ENCODE measurements at places on chromosomes 1 and 21.

DNA sequence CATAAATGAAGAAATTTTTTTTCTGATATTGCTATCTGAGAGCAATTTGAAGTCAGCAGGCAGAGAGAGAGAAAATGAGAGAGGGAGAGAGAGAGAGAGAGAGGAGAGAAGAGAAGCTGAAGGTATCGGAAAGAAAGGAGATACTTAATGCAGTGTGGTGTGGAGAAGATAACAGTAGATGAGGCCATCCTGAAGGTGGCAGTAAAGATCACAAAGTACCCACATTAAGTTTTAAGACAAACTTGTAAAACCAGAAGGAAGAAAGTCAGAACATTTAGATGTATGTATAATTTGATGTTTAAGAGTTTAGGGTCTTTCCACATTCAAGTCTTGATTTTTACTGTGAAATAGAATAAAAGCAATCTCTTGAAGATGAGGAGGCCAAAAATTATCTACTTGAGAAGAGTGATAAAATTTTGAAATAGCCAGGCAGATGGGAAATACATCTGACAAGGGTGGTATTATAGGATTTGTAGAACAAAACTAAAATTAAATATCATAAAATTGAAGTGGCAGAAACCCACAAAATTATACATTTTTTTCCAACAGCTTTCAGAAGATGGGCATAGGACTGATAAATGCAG, 1753.4 kb downstream of the MRPL39 start:
- no peak for DNase-seq

- DNase-seq = no peak
Observed at GRCh38 chr1:237411621-237412020, 369.6 kb downstream of the RYR2 start.

DNA sequence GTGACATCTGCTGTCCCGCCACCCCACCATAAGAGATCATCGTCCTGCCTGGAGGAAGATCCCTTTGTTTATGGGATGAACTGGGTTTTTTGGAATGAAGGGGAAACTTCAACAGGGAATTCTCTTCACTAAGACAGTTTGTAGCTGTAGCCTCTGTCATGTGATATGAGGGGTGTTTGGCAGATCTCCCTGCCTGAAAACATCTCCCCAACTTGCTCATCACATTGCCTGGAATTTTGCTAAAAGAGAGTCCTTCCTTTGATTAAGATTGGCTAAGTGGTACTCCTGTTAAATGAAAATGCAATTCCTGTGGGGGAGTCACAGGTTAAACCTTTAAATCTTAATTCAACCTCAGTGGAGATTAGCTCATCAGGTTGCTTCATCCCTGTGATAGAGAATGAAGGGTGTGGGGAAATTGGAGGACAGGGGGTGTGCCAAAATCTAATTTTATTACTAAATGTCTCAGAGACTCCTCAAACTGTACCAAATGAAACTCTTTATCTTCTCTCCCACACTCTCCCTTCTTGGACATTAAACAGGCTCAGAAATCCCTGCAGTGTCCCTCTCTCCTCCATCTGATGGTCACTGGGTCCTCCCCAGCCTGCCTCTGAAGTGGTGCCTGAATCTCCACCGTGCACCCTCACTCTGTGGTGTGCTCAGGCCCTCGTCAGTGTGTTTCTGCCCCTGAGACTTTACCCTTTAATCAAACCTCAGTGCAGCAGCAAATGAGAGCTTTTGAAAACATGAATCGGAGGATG, 54.8 kb downstream of the IER5 start:
- DNase-seq = no peak

- DNase-seq = no peak
Observed at GRCh38 chr1:39016604-39017171, 9.5 kb upstream of the NDUFS5 start.

GRCh38 chr21:24183077-24183476, 1424.2 kb downstream of the MRPL39 start:
- no peak for DNase-seq

DNA sequence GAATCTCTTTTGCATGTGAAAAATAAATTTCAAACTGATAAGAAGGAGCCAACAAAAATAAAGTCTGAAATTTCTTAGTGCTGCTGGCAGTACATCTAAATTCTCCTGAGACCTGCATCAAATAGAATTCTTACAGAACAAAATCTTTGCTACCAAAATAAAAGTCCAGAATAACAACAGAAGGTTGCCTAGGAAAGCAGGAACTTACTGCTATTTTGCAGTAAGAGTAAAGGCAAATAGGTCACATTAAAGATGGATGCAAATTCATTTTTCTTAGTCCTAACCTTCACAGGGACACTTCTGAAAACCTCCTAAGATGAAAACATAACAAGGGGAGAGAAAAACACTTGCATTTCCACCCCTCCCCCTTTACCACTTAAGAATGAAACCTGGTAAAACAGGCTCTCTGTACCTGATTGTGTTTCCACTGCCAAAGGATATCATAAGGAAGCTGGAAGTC, 59.0 kb downstream of the RUSC1 start:
- DNase-seq = no peak

GRCh38 chr21:43323244-43324005, 103.5 kb downstream of the SIK1 start:
- no peak for DNase-seq

GRCh38 chr1:225899044-225899925, 10.3 kb upstream of the LEFTY1 start:
- no peak for DNase-seq

- DNase-seq = no peak
Observed at GRCh38 chr1:236209185-236209584, 66.8 kb downstream of the GPR137B start.

DNA sequence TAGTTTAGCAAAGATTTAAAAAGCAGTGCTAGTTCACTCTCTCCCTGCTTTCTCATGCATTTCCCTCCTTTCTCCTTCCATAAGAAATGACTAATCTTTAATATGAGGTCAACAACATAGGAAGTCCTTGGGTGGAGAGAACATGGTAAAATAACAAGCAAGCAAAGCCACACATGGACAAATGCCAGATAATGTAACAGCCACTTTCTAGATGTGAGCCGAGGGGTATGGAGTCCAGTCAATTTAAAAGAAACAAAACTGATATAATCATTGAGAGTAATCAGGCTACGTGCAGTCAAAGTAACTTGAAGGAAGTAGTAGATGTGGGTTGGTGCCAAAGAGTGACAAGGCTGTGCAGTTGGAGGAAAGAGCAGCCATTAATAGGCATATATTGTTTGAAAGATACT, 69.6 kb downstream of the DUSP10 start:
- no peak for DNase-seq

GRCh38 chr1:156692925-156693847, 12.2 kb downstream of the CRABP2 start:
- DNase-seq = peak; percentile 82

DNA sequence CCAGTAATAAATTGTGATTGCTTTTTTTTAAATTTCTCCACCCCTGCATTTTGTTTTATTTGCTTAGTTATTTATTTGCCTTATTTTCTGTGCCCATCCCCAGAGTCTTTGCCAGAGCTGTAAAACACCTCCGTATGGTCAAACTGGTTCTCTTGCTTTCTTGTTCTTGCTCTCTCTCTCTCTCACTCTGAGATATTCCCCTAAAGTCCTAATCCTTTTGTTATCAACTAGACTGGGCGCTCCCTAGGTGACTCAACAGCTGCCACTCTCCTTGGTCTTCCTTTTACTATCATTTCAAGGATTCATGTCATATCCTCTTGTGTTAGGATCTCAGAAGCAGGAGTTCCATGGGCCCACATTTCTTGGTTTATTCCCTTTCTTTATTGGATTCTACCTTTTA, 160.0 kb downstream of the PRDM2 start:
- no peak for DNase-seq

- no peak for DNase-seq
Observed at GRCh38 chr1:192159014-192159413, 752 bp downstream of the RGS18 start.

GRCh38 chr1:244236721-244237120, 185.6 kb downstream of the ZBTB18 start:
- DNase-seq = no peak

GRCh38 chr1:104132382-104132973, 382.8 kb downstream of the AMY1C start:
- no peak for DNase-seq

DNA sequence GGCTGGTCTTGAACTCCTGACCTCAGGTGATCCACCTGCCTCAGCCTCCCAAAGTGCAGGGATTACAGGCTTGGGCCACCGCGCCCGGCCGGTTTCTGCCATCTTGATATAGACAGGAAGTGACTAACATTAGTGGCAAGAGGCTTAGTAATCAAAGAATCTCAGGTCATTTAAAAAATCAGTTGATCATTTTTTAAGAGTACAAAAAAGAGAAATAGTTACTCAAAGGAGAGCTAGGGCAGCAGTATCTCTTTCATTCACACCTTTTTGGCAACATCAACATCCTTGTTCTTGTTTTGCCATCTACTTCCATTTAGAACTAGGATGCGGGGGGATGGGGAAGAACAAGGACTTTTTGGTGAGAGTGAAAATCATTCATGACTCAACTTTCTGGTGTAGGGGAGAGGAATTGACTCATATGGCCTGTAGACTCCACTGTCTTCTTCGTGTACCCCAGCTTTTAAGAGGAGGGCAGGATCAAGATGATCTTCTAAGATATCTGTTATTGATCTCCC, 8.8 kb downstream of the FCRLB start:
- DNase-seq = no peak

- DNase-seq = no peak
Observed at GRCh38 chr1:13901039-13901438, 201.1 kb downstream of the PRDM2 start.

DNA sequence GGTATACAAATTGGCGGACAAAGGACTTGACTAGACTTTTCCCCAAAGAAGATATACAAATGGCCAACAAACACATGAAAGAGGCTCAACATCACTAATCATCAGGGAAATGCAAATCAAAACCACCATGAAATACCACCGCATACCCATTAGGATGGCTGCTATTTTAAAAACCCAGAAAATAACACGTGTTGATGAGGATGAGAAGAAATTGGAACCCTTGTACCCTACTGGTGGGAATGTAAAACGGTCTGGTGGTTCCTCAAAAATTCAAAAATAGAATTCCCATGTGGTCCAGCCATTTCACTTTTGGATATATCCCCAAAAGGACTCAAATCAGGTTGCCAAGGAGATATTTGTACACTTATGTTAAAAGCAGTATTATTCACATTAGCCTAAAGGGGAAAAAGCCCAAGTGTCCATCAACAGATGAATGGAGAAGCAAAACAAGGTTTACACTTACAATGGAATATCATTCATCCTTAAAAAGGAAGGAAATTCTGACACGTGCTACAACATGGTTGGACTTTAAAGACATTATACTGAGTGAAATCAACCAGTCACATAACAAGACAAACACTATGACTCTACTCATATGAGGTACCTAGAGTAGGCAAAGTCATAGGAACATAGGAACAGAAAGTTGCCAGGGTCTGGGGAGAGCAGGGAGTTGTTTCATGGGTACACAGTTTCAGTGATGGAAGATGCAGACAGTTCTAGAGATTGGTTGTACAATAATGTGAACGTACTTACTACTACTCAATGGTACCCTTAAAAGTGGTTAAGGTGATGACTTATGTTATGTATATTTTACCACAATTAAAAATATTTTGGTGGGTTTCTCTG, 17.0 kb downstream of the CD34 start:
- DNase-seq = no peak

DNA sequence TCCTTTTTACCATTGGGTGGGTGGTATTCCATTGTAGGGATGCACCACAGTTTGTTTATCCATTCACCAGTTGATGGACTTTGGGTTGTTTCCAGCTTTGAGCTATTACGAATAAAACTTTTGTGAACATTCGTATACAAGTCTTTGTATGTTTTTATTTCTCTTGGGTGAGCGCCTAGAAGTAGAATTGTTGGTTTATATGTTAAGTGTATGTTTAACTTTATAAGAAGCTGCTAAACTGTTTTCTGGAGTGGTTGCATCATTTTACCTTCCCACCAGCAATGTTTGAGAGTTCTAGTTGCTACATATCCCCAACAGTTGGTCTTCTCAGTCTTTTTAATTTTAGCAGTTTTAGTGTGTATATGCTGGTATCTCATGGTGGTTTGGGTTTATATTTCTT, 132.5 kb downstream of the PEX14 start:
- DNase-seq = no peak

DNA sequence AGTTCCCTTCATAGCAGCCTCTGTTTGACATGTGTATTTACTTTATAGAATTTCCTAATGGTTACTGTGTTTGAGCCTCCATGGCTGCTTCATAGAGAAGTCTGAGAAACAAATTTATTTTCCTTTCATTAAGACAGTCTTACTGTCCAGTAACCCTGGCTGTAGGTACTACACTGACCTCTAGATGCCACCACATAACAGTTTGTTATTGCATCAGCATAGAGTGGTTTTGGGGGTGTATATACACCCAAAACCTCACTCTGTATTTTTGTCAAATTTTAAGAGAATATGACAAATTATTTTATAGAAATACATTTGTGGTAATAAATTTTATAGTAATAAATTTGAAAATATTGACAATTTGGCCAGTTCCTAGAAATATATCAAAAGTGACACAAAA, 57.3 kb downstream of the OBSCN start:
- no peak for DNase-seq

DNA sequence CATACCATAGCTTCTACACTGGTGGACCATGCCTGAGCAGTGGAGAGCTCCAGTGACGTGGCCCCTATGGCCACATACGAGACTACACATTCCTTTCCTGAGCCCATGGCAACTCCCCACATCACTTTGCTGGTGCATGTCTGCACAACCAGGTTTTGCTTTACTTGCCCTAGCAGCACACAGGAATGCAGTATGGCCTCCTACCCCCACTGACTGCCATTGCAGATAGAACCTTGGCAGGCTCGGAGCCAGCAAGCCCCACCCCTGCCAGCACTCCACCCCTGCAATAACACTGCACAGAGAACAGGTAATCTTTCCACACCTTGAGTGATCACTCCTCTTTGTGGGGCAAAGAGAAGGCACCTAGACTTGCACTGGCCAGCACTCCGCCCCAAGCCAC, 531.9 kb upstream of the CAMK1G start:
- no peak for DNase-seq

DNA sequence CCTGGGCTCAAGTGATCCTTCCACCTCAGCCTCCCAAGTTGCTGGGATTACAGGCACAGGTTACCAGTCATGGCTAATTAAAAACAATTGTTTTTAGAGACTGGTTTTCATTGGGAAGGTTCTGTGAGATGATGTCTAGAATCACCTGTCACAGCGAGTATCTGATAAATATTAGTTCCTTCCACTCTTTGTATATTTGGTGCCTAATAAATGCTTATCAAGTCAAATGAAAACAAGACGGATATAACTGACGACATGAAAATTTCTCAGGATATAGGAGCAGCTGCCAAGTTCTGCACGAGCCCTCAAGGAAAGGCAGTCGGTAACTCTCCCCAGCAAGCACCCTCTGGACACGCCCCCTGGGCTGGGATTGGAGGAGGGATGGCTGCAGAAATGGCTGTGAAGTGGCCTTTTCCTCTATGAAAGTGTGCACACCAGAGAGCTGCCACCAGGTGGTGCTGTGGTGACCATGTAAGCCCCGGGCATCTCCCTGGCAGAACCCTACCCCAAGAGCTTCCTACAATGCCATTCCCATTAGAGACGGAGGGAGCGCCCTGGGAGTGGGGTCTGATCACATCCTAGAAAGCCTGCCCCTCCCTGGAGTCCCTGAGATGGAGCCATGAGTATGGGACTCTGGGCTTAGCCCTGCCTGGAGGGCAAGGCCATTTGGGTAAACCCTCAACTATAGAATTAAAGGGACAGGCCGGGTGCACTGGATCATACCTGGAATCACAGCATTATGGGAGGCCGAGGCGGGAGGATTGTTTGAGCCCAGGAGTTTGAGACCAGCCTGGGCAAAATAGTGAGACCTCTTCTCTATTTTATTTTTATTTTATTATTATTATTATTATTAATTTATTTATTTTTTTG, 50.9 kb downstream of the HTR6 start:
- DNase-seq = peak; percentile 85

GRCh38 chr1:228464487-228464983, 22.6 kb upstream of the RNF187 start:
- DNase-seq = no peak

All from RWPE2 (cell line).